Retina (tissue), 1 donor: ENCODE measurements at places on chromosomes 5 and 9.

GRCh38 chr9:97591535-97591934, 41.6 kb downstream of the TSTD2 start:
- DNase-seq: no peak

- DNase-seq: no peak
These were observed 78.7 kb upstream of the SMIM23 start for GRCh38 chr5:171706736-171707441.

GRCh38 chr5:57529864-57530263, 47.3 kb upstream of the ACTBL2 start:
- no peak for DNase-seq

DNA sequence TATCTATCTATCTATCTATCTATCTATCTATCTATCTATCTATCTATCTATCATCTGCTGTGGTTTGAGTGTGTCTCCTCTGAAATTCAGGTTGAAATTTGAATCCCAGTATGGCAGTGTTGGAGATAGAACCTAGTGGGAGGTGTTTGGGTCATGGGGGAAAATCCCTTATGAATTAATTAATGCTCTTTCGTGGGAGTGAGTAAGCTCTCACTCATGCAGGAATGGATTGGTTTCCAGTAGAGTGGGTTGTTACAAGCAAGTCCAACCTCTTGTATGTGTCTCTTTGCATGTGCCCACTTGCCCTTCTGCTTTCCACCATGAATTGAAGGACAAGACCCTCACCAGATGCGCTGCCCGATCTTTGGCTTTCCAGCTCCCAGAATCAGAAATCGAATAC, 113.0 kb downstream of the ANXA1 start:
- DNase-seq: no peak

GRCh38 chr9:36744678-36745077, 172.0 kb downstream of the MELK start:
- DNase-seq: no peak

DNA sequence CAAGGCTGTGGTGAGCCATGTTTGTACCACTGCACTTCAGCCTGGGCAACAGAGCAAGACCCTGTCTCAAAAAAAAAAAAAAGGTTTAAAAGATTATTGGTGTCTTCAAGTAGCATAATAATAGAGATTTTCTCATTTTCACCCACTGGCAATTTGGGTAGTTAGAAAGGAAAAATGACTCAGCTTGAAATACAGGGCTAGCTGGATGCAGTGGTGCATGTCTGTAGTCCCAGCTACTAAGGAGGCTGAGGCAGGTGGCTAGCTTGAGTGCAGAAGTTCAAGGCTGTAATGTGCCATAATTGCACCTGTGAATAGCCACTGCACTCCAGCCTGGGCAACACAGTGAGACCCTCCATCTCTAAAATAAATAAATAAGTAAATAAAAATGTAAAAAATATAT, 111.1 kb downstream of the ARRDC3 start:
- no peak for DNase-seq

- no peak for DNase-seq
These were observed 131.5 kb upstream of the OTULINL start for GRCh38 chr5:14450018-14450524.

DNA sequence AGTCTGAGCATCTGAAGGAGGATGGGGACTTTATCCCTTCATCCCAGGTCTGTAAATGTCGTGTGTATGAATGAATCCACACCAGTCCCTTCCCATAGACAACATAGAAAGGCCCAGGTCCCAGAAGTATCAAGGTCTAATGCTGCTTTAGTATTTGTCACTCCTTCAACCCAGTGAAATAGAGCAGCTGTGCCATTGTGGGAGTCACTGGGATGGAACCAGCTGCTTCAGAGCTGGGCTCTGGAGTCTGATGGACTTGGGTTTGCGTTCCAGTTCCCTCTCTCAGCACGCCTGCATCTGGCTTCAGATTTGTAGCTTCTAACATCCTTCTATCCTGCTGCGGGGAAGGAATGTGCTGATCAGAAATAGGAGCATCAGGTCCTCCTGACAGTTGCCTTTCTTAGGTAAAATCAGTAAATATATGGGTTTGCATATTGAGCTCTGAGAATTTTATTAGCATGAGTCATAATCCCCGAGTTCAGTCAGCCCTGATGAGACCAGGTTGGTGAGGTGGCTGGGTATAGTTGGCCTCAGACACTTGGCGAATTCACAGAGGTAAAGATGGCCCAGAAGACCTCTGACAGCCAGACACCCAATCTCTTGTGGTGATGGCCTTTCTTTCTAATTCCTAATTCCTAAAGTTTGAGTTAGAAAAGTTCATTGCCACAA, 10.1 kb downstream of the ACO1 start:
- no peak for DNase-seq

GRCh38 chr9:89481538-89481915, 16.4 kb downstream of the SEMA4D start:
- DNase-seq: no peak

DNA sequence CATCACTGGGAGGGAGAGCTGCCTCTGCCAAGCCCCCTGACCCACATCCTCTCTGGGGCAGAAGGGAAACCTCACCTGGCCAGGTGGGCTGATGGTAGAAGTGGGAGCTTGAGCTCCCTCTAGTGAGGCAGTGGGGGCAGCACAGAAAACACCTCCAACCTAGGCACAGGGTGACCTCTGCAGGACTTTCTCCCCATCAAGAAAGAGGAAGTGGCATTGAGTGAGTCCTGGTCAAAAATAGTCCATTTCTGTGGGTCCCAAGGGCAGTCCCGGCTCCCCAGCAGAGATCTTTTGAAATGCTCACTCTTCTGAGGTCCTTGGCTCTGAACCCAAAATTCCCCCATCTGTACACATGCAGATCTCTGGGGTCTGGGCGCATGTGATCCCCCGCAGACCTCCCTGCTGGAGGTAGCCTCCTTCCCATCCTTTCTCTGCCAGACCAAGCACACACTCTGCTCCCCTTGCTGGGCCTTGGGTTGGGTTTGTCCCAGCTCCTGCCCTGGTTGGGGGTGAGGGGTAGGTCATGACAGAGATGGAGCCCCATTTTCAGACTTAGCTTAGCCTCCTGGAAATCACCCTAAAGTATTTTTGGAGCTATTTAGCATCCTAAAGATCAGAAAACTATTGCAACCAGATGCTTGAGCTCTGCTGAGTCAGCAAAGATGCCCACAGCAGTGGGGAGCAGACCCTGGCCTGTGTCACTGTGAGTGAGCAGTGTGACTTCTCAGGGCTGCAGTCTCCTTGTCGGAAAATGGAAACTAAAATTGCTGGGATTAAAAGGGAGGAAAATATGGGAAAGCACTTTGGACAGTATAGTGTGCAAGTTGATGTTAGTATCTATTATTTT, 41.6 kb upstream of the LCP2 start:
- no peak for DNase-seq

DNA sequence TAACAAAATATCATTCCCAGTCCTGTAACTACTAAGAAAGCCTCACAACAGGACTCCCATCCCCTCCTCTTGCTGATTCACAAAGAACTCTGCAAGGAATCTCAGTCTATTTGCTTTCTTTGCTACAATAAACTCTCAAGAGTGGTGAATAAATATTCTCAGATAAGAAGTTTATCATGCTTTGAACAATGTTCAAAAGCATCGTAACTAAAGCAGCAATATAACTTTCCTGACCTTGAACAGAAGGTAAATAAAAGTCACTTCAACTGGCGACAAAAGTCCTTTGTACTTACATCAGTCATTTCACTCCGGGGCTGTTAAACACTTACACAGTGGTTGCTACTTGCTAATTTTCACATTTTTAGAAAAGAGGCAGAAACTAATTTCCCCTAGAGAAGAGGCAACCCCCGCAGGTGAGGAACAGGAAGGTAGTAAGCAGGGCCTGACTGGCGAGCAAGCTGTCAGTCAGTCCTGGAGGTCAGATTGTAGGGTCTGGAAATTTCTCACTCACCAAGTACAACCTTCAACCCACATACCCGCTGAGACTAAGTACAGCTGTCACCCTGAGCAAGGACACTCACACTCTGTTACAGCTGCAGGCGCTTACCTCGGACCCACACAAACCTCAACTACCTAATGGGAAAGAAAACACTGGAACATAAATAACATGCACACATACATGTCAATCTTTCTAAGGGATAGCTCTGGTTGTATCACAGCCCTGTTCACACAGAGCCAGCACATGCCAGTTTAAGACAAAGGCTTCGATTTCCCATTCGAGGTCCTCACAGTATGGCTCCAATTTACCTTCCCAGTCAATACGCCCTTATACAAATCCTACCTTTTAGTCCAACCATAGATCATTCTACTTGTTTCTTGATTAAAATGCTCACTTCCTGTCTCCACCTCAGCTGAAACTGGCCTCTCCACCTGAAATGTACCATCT, 104.6 kb upstream of the RETREG1 start:
- DNase-seq: no peak

DNA sequence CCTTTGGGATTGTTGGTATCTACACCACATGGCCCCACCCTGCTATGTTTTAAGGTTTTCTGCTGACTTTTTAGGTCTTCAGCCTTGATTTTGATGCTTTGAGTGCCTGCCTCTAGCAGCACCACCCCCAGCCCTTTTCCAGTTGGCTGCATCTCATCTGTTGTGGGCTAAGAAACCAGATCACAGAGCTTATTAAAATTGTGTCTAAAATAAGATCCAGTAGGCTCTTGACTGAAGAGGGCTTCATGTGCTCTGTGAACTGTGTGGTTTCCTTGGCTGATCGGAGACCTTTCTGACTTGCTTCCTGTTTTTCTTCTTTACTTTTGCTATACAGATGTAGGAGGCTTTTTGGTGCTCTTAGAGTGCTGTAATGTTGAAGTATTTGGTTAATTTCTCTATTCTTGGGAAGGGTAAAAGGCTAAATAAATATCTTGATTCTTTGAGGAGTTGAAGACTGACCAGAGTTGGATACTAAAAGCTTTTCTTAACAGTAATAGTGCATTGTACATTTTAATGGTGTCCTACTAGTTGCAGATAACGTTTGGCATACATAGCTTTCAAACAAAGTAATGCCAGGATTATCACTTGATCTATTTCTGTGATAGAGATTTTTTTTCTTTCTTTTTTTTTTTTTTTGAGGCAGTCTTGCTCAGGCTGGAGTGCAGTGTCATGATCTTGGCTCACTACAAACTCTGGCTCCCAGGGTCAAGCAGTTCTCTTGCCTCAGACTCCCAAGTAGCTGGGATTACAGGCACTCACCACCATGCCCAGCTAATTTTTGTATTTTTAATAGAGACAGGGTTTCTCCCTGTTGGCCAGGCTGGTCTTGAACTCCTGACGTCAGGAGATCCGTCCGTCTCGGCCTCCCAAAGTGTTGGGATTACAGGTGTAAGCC, 4.5 kb downstream of the UBE2D2 start:
- no peak for DNase-seq

GRCh38 chr9:38768351-38768761, 48.4 kb upstream of the FAM240B start:
- no peak for DNase-seq

DNA sequence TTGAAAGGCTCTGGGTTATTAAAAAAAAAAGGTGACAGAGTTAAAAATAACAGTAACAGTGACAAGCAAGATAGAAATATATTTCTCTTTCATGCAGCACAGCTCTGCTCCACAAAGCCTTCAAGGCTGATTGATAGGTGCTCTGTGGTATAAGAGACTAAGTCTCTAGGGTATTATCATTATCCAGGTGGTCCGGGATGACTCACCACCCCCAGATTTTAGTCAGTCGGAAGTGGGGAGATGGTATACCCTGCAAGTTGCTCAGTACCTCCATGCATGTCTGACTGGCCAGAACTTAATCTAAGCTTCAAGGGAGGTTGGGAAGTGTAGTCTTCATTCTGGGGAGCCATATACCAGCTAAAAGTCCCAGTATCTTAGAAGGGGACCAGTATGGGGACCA, 76.1 kb downstream of the SLC1A3 start:
- DNase-seq: no peak

DNA sequence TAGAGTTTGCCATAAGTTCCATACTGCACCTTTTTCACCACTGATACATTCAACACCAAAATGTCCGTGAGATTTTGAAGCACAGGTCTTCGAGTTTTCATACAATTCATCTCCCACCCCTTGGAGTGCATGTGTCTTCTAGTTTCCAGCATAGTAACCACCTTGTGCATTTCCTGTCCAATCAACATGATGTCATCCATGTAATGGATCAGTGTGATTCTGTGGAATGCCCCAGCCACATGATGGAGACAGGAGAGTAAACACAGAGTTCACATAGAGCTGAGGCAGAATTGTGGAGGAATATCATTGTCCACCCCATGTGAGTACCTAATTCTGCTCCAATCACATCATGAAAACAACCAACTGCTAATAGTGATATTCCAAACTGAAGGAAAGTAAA, 441.5 kb upstream of the CDH6 start:
- no peak for DNase-seq

GRCh38 chr5:18050776-18051175, 416.5 kb downstream of the TAF11L14 start:
- DNase-seq: no peak

- no peak for DNase-seq
These were observed 77.7 kb downstream of the STK10 start for GRCh38 chr5:172110260-172110815.

- no peak for DNase-seq
These were observed 133.9 kb downstream of the MUSK start for GRCh38 chr9:110802416-110803035.

- DNase-seq: no peak
These were observed 26.1 kb upstream of the MACIR start for GRCh38 chr5:103232393-103232999.

DNA sequence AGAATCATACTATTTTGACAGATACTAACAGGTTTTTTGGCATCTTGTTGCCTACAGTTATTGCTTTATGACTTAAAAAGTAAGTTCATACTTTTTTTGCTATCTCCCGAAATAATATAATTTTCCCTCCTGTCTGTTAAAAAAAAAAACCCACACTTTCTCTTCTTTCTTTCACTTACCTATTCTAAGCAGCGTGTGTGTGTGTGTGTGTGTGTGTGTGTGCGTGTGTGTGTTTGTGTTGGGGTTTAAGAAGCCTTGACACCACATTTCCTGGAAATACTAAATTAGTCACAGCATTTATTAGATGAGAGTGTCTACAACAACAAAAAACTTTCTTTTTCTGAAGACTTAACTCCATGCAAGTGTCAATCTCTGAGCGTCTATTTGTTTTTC, 12.4 kb downstream of the TNFAIP8 start:
- DNase-seq: no peak

- DNase-seq: no peak
These were observed 13.4 kb downstream of the MAN2A1 start for GRCh38 chr5:109703166-109703565.

- DNase-seq: no peak
These were observed 7.5 kb downstream of the NDST1 start for GRCh38 chr5:150515446-150515845.

DNA sequence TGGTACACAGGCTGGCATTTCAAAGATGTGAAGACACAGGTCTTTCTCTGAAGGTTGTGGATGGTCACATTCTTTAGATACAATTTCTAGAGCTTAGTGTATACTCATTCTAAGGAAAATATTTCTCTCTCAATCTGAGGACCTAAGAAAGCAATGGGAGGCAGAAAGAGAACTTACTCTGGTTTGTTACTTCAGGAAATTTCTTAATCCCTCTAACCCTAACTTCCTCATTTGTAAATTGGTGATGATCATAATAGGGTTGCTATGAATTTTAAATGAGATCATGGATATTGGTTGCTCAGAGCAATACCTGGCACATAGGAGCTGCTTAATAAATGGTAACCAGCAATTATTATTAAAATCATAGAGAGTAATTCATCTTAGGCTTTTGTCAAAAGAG, 22.1 kb downstream of the FAM170A start:
- no peak for DNase-seq

GRCh38 chr9:109939698-109940342, 159.8 kb downstream of the PALM2AKAP2 start:
- no peak for DNase-seq
